Nasal cavity respiratory epithelium epithelial cell of viscerocranial mucosa (primary cell): ENCODE measurements at places on chromosomes 6 and 20. TPM values are rescaled to one million over a fixed set of nuclear protein-coding genes. Genes with fewer than 3 reads are reported as not detected.

The RRAGD gene
- total RNA-seq = 5.1 and 20.9 TPM in 2 replicates

The LINC00237 gene
- total RNA-seq = not detected in 2 replicates

The PBX2 gene
- 25.3 and 39.5 TPM in 2 replicates for total RNA-seq

The SIRPB1 gene
- total RNA-seq = not detected in 2 replicates

The ME1 gene
- total RNA-seq = 31.1 and 97.7 TPM in 2 replicates

The GCM1 gene
- total RNA-seq = under 0.01 TPM in 1 of 2 replicates, not detected in the other

The TAGAP gene
- 0.34 and 0.43 TPM in 2 replicates for total RNA-seq

The BACH2 gene
- 0.68 and 5.1 TPM in 2 replicates for total RNA-seq
